Muscle of leg (tissue), 16 donors: ENCODE measurements at places on chromosomes 12 and 14.

GRCh38 chr14:76759589-76759988, 1.7 kb upstream of the VASH1 start:
- peak; percentile 15 for DNase-seq
- H3K27me3 ChIP-seq, result peaks cover 3% of the 10 kb centered on the region
- no peaks in the 10 kb centered on the region for H3K36me3 ChIP-seq
- H3K4me3 ChIP-seq, result no peak overlapping the region

DNA sequence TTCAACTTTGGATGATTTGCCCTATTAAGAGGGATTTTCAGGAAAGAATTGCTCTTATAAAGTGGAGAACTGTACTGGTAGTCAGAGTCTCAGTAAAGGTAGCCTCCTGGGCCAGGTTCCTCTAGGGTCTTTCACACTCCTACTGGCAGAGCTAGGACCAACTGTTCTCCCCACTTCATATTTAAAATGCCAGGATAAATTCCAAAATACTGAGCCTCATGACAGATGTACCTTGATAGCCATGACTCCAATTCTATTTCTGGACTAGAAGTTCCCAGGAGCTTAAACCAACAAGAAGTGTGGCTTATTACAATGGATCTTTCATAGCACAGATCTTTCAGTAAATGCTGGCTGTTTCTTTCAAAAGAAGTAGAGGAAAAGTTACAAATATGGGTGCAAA, 126.5 kb downstream of the C12orf75 start:
- no peaks in the 10 kb centered on the region for H3K27me3 ChIP-seq
- H3K4me1 ChIP-seq, result peaks cover 5% of the 10 kb centered on the region
- no peak overlapping the region for H3K4me3 ChIP-seq
- no peaks in the 10 kb centered on the region for H3K36me3 ChIP-seq
- DNase-seq, result peak; percentile 56
- H3K27ac ChIP-seq, result peak overlapping the region; percentile 43

- DNase-seq, result no peak
- no peaks in the 10 kb centered on the region for H3K36me3 ChIP-seq
- peaks cover 18% of the 10 kb centered on the region for H3K4me1 ChIP-seq
- H3K27ac ChIP-seq, result peak overlapping the region; percentile 83
- H3K4me3 ChIP-seq, result peak overlapping the region; percentile 90
These were observed 521 bp upstream of the GMFB start for GRCh38 chr14:54489318-54489683.

DNA sequence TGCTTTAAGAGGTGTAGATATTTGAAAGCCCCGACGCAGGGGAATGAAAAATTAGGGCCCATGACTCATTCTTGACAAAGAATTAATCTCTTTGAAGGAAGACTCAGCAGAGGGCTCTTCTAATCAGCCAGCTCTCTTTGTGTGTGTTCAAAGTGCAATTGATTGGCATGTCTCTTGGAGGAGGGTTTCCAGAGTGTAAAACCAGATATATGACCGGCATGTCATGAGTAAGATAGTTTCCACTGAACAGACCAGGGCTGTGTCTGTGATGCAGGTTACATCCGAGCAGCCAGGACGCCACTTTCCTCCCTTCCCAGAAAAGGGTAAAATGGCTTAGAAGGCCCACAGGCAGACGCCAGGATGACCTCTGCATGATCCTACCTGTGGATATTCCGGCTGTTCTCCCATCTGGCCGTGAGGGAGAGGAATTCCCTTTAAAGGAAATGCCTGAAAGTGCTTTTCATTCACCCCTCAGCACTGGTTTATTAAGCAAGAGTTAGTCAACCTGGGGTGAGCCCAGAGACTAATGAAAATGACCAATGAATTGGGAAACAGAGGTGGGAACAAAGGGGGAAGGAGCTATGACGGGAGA, 7.2 kb upstream of the KRT75 start:
- no peak for DNase-seq
- H3K4me1 ChIP-seq, result no peaks in the 10 kb centered on the region
- H3K27me3 ChIP-seq, result peaks cover 8% of the 10 kb centered on the region
- H3K4me3 ChIP-seq, result no peak overlapping the region
- no peaks in the 10 kb centered on the region for H3K36me3 ChIP-seq
- H3K27ac ChIP-seq, result no peak overlapping the region

DNA sequence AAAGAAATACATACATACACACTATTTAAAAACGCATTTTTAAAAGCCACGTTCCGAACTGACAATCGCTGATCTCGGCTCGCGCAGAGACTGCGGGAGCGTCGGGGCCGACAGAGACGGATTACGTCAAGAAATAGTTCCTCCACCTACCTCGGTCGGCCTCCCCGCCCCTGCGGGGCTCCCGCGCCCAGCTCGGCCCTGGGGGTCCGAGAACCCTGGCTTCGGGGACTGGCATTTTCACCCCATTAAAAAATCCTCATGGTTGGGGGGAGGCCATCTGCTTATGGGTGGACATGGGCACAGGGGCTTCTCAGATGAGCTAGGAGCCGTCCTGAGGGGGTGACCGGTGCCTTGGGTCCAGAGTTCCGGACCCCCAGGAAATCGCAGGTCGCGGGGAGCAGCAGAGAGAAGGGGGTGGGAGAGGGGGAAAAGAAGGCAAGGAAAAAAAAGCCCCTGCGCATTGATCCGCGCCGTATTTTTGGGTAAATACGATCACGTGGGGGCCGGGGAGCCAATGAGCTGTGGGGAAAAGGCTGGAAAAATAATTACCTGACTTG, 324 bp upstream of the HOXC9 start:
- H3K36me3 ChIP-seq, result peaks cover 9% of the 10 kb centered on the region
- H3K27me3 ChIP-seq, result peaks cover 82% of the 10 kb centered on the region
- H3K4me3 ChIP-seq, result peak overlapping the region; percentile 81
- H3K27ac ChIP-seq, result peak overlapping the region; percentile 99

DNA sequence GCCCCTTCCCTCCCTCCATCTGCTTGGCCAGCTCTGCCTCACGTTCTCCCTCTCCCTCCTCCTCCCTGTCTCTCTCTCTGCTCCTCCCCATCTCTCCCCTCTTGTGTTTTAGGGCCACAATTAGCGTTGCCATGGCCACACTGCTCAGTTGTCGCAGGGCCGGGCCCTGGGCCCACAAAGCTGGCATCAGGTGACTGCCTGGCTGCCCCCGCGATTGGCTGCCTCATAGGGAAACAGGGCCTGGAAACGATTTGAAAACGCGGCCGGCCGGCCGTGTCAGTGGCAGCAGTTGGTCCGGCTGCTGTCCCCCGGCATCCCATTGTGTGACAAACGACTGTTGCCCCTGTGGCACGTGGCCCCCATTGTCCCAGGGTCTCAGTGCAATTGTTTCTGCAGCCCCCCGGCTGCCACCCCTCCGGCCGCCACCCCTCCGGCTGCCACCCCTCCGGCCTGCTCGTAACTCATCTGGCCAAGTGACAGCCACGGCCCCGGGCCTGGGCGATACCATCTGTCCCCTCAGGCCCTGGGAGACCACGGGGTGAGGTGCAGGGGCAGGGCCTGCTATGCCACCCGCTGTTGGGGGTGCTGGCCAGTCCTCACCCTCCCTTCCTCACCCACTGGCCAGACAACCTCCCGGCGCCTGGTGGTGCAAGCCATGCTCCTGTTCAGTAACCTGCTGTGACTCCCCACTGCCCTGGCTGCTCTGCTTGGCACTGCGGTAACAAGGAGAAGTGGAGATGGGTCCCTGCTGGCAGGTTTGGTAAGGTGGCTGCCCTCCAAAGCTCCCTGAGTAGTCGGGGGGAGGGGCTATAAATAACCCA, 17.4 kb downstream of the FOXN4 start:
- no peaks in the 10 kb centered on the region for H3K36me3 ChIP-seq
- peak overlapping the region; percentile 71 for H3K27ac ChIP-seq
- peaks cover 18% of the 10 kb centered on the region for H3K4me1 ChIP-seq
- peaks cover 12% of the 10 kb centered on the region for H3K27me3 ChIP-seq
- DNase-seq, result peak; percentile 89

DNA sequence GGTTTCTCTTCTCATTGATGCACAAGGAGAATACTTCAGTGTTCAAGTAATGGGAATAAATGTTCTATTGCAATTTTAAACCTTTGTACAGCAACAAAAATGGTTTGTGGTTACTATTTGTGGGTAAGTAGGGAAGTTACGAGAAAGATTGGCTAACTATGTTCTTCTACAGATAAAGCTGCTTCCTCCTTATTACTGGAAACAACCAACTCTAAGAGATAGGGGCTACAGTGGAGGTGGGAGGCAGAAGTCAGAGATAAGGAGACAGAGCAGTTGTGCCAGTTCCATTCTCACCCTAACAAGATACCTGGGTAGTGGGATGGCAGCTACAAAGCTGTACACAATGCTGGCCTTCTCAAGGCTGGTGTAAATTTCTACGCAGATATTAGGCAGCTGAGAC, 16.2 kb downstream of the NOXRED1 start:
- DNase-seq, result no peak
- no peak overlapping the region for H3K27ac ChIP-seq
- H3K4me1 ChIP-seq, result no peaks in the 10 kb centered on the region
- no peaks in the 10 kb centered on the region for H3K27me3 ChIP-seq
- H3K36me3 ChIP-seq, result no peaks in the 10 kb centered on the region

- H3K4me1 ChIP-seq, result peaks cover 41% of the 10 kb centered on the region
- DNase-seq, result peak; percentile 48
- H3K27me3 ChIP-seq, result peaks cover 5% of the 10 kb centered on the region
- no peak overlapping the region for H3K4me3 ChIP-seq
- peak overlapping the region; percentile 40 for H3K27ac ChIP-seq
These were observed 121.4 kb upstream of the HIF1A start for GRCh38 chr14:61573748-61574513.

- peaks cover 2% of the 10 kb centered on the region for H3K4me1 ChIP-seq
- no peak overlapping the region for H3K27ac ChIP-seq
- no peak for DNase-seq
- peaks cover 36% of the 10 kb centered on the region for H3K36me3 ChIP-seq
- no peaks in the 10 kb centered on the region for H3K27me3 ChIP-seq
These were observed 40.3 kb downstream of the CBX5 start for GRCh38 chr12:54239620-54240019.

GRCh38 chr12:123410041-123410412, 26.1 kb downstream of the KMT5A start:
- no peak for DNase-seq
- H3K27ac ChIP-seq, result no peak overlapping the region
- no peak overlapping the region for H3K4me3 ChIP-seq
- H3K4me1 ChIP-seq, result no peaks in the 10 kb centered on the region

GRCh38 chr12:127277882-127278281, 989.1 kb upstream of the TMEM132C start:
- DNase-seq, result no peak
- H3K4me3 ChIP-seq, result no peak overlapping the region
- no peaks in the 10 kb centered on the region for H3K4me1 ChIP-seq
- H3K27ac ChIP-seq, result no peak overlapping the region
- H3K27me3 ChIP-seq, result peaks cover 4% of the 10 kb centered on the region
- H3K36me3 ChIP-seq, result no peaks in the 10 kb centered on the region

DNA sequence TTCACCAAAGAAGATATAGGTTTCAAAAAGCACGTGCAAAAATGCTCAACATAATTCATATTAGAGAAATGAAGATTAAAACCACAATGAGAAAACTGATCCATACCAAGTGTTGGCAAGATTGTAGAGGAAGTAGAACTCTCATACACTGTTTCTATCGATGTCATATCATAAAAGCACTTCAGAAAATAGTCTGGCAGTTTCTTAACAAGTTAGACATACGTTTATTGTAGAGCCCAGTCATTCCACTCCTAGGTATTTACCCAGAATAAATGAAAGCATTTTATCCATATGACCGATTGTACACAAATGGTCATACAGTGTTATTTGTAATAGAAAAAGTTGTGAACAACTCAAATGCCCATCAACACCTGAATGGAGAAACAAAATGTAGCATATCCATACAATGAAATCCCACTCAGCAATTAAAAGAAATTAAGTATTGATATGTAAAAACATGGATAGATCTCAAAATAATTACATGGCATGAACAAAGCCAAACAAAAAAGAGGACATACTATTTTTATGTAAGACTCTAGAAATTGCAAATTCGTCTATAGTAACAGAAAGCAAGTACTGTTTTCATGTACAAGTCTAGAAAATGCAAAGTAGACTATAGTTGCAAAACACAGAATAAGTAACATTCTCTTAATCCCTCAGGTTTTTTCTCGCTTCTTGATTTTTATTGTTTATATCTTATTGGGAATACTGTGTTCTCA, 41.0 kb downstream of the USP15 start:
- peaks cover 24% of the 10 kb centered on the region for H3K36me3 ChIP-seq
- H3K27ac ChIP-seq, result no peak overlapping the region
- no peaks in the 10 kb centered on the region for H3K27me3 ChIP-seq
- no peak overlapping the region for H3K4me3 ChIP-seq
- H3K4me1 ChIP-seq, result no peaks in the 10 kb centered on the region

- DNase-seq, result peak; percentile 85
- no peaks in the 10 kb centered on the region for H3K4me1 ChIP-seq
- no peaks in the 10 kb centered on the region for H3K36me3 ChIP-seq
These were observed 12.3 kb upstream of the EPYC start for GRCh38 chr12:91017043-91017442.

DNA sequence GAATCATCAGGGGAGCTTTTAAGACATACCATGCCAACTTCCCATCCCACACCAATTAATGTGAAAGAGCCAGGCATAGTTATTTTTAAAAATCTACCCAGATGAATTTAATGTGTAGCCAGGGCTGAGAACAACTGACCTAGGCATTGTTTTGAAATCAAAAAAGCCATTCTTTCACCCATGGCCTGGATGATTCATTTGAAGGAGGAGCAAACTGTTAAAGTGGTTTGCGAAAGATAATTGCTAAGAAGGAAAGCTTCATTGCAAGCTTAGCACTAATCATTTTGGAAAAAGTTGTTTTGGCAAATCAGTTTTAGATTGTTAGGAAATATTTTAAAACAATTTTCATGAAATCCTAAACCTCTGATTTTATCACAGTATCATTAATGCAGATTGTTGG, 2.1 kb upstream of the GTSF1 start:
- no peaks in the 10 kb centered on the region for H3K4me1 ChIP-seq
- no peak overlapping the region for H3K4me3 ChIP-seq
- H3K27me3 ChIP-seq, result no peaks in the 10 kb centered on the region
- H3K36me3 ChIP-seq, result no peaks in the 10 kb centered on the region
- H3K27ac ChIP-seq, result no peak overlapping the region

- peaks cover 22% of the 10 kb centered on the region for H3K4me1 ChIP-seq
- H3K36me3 ChIP-seq, result peaks cover 19% of the 10 kb centered on the region
- no peak overlapping the region for H3K27ac ChIP-seq
These were observed 9.8 kb upstream of the MCRS1 start for GRCh38 chr12:49577589-49578315.

DNA sequence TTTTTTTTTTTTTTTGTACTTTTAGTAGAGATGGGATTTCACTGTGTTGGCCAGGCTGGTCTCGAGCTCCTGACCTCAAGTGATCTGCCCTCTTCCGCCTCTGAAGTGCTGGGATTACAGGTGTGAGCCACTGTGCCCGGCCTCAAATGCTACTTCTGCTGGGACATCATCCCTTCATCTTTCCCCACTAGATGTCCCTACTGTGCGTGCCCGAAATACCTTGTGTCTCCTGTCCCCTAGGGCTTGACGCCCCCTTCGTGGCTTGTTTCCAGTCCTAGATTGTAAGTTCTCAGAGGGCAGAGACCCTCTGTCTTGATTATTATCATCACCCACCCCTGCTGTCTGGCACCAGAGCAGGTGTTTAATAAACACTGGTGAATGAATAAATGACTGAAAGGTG, 14.9 kb downstream of the CCDC63 start:
- no peaks in the 10 kb centered on the region for H3K36me3 ChIP-seq
- no peaks in the 10 kb centered on the region for H3K4me1 ChIP-seq
- no peak for DNase-seq
- H3K27ac ChIP-seq, result no peak overlapping the region
- H3K27me3 ChIP-seq, result no peaks in the 10 kb centered on the region
